ENCODE measurements at places on chromosomes 1 and 21. TPM values are rescaled to one million over a fixed set of nuclear protein-coding genes. Genes with fewer than 3 reads are reported as not detected.

GRCh38 chr1:69494221-69494620 lies 73.5 kb upstream of the LRRC7 start:
- DNase-seq: peak; percentile 77

DNA sequence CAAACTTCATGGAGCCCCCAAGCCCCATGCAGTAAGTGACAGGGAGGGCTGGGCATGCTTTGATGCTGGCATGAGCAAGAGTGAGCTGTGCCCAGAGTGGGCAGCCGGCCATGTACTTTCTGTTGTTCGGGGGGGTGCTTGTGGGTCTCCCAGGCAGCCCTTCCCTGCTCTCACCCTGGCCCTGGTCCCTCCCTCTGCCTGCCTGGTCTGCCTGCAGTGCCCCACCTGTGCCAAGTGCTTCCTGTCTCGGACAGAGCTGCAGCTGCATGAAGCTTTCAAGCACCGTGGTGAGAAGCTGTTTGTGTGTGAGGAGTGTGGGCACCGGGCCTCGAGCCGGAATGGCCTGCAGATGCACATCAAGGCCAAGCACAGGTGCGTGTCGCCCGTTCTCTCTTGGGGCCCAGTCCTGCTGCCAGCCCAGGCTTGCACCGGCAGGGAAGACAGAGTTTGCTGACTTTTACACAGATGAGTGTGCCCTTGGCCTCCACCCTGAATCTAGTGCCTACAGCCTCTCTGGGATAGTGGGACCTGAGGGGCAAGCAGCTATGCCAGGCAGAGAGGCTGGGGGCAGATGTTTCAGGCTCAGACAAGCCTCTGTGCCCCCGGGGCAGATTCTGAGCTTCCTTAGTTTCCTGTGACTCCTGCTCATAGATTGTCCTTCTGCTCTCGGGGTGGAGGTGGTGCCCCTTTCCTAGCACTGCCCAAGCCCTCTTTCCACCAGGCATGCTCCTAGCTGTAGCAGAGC lies 7.6 kb downstream of the ZBTB48 start:
- DNase-seq: no peak

The PTGFR gene
- total RNA-seq: 51.0 TPM

The CPT2 gene
- 18.3 TPM for total RNA-seq

The OR10Z1 gene
- not detected for total RNA-seq

The C1orf87 gene
- not detected for total RNA-seq

The CELSR2 gene
- 3.7 TPM for total RNA-seq

- DNase-seq: peak; percentile 68
Measured at GRCh38 chr1:172823534-172823933, 164.6 kb downstream of the FASLG start.

DNA sequence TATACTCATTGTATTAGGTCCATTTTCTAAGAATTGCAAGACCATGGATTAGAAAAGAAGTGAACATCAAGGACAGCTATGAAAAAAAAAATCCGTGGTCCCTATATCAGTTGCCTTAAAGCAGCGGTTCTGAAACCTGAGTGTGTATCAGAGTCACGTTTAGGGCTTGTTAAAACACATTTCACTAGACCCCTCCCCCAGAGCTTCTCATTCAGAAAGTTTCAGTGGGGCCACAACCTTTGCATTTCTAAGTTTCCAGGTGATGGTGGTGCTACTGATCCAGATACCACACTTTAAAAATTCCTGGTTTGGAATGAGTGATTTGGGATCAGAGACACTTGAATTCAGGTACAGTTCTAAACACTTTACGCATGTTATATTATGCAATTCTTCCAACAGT lies 96.1 kb upstream of the PRMT6 start:
- no peak for DNase-seq

The ITPKB gene
- total RNA-seq: 2.6 TPM

DNA sequence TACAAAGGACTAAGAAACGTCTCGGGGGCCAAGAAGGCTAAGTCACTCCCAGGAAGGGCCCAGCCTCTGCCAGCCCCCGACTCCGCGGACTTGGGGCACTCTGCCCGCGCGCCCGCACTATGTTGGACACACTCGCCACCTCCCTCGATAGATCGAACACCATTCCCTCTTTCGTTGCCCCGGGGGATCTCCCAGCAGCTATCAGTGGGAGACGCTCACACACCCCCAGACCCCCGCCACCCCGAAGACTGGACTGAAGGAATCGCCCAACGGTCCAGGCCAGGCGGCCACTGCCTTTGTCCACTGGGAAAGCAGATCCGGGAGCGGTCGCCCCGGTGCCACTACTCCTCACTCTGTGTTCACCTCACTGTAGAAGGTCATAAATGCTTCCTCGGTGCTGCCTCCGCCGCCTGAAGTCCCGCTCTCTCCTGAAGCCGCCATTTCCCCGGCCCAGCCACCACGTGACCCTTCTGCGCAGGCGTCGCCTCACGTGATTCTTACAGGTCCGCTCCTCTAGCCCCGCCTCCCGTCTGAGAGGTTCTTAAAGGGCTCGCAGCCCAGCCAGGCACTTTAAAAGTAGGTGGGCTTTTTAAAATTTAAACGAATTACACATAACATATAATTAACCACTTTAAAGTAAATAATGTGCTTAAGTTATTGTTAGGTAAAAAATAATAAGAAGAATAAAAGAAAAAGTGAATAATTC lies at the start of gene DNAJC8:
DNAJC8 (minus strand) TSS at position 472 of the 706 bp plus-strand sequence; CDS start at position 441, 31 bp downstream.
- peak; percentile 93 for DNase-seq

The CDK18 gene
- total RNA-seq: 1.2 TPM

The CCDC181 gene
- 0.37 TPM for total RNA-seq

The PLCH2 gene
- total RNA-seq: not detected

DNA sequence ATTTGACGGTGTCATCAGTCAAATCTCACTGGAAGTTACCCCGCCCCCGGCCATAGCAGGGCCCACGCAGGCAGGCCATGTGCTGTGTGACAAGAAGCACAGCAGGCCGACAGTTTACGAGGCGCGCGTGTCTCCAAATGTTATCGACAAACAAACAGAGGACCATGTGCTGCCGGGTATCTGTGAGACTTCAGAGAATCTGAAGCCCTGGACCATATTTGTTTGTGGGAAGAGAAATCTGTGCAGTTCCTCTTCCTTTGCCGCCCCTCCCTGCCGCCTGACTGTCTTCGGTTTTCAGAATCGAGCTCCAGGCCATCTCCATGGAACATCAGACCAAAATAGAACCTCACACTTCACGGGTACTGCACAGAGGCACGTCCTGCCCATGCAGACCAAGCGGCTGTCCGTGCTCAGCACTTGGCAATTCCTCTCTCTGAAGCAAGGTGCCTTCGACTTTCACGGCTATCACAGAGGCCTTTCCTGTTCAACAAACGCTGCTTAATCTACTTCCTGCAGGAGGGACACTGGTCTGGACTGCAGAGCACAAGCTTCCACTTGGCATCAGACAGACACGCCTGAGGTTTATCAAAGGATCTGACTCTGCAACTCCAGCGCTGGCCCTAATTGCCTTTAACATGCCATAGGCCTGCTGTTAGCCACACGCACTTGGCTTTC lies 135.7 kb upstream of the KRTAP19-8 start:
- no peak for DNase-seq

DNA sequence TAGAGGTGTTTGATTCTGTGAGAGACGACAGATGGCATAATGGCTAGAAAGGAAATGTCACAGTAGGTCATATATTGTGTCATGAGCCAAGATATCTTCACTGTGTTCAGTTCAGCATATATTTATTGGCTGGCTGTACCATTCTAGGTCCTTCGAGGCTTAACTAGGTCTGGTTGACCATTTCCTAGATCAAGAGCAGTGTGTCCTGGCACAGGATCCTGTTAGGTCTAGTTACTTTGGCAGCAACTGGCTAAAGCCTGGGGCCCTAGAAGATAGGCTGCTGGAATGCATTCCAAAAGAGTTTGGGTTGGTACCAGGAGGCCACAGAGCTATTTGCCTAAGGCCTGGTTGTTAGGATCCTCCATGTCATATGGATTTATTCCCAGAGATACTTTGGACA lies 20.9 kb downstream of the ZBTB40 start:
- DNase-seq: peak; percentile 39

DNA sequence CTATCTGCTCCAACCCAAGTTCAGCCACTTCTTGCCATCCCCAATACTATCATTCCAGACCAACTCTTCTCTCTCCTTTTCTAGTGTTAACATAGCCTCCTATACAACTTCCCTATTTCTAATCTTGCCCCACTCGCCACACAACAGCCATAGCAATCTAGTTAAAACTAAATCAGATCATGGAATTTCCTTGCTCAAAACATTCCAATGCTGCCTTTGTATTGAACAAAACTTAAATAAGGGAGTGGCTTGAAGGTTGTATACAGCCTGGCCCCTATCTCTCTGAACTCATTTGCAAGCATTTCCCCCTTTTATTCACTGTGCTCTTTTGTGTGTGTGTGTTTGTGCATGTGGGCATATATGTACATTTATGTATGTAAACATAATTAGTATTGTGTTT lies 118.1 kb upstream of the SGIP1 start:
- DNase-seq: no peak

The KIF26B gene
- 0.22 TPM for total RNA-seq

The GPR37L1 gene
- total RNA-seq: not detected

- no peak for DNase-seq
Measured at GRCh38 chr1:204920511-204920910, 49.8 kb downstream of the NFASC start.

The CLIC6 gene
- 0.02 TPM for total RNA-seq

The C1orf105 gene
- total RNA-seq: not detected

The NPR1 gene
- total RNA-seq: not detected

- DNase-seq: no peak
Measured at GRCh38 chr1:185474440-185475149, 157.6 kb upstream of the IVNS1ABP start.

DNA sequence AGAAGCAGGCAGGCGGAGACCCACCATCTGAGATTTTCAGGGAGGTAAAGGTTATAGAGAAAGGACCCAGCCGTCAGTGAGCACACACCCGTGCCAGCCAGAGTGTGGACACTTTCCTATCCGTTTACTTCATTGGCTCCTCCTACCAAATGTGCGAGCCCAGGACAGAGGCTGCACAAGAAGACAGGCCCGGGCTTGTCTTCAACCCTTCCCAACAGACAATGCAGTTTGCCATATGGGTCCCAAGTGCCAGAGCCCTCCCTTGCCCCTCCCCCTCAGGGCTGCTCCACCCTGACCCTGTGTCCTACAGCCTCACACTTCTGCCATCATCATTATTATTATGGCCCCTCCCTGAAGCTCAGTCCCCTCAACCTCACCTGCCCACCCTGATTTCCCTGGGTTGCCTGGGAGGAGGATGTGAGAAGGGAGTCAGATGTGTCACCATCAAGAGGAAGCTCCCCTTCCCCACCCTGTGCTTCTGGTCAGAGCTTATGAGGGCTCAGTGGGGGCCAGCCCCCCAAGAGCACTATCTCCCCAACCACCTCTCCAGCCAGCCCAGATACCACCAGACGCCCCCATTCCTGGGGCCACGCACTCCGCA lies 9.4 kb downstream of the LAPTM5 start:
- no peak for DNase-seq

GRCh38 chr1:181174861-181175260 lies 86.4 kb downstream of the IER5 start:
- DNase-seq: no peak

DNA sequence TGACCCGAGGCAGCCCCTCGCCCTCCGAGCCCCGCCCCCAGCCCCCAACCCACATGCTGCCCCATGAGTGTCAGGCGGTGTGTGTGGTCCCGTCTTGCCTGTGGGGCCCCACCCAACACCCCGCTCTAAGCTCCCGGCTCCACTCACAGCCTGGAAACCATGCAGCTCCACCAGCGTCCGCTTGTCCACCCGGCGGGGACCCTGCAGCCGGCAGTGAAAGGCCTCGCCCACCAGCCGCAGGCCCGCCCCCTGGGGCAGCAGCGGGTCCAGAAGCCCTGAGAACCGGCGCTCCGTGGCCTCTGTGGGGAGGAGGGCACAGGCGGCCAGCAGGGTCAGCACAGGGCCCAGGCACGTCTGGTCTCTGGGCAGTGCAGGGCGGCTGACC lies 2.7 kb downstream of the C1QTNF12 start:
- DNase-seq: no peak

The BSDC1 gene
- total RNA-seq: 86.0 TPM

The FAM72A gene
- total RNA-seq: 9.1 TPM

The MROH9 gene
- not detected for total RNA-seq
